Aorta (tissue), 5 donors: ENCODE measurements at places on chromosomes 13 and 19.

- no peaks in the 10 kb centered on the region for H3K4me1 ChIP-seq
- H3K4me3 ChIP-seq: no peak overlapping the region
- no peaks in the 10 kb centered on the region for H3K27me3 ChIP-seq
Measured at GRCh38 chr19:3071768-3072167, 9.5 kb upstream of the TLE5 start.

GRCh38 chr19:39582891-39583625, 19.3 kb upstream of the LGALS13 start:
- H3K27me3 ChIP-seq: no peaks in the 10 kb centered on the region
- no peak overlapping the region for H3K4me3 ChIP-seq

DNA sequence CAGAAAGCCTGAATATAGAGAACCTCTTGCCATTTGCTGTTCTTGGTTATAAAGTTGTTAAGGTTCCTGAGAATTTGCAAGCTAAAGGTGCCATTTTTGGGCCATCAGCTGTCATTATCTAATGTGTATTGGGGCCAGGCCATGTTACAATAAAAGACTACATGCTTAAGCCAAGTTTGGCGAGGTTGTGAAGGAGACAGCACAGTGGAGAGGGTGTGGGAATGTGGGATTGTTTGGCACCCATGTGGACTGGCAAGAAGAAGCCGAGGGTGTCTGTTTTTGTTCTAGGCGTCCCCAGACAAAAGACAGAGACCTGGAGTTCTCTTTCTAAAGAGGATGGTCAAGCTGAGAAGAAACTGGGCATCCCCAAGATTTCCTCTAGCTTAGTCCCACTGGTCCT, 64.7 kb downstream of the ZNF44 start:
- H3K4me1 ChIP-seq: no peaks in the 10 kb centered on the region
- DNase-seq: no peak

DNA sequence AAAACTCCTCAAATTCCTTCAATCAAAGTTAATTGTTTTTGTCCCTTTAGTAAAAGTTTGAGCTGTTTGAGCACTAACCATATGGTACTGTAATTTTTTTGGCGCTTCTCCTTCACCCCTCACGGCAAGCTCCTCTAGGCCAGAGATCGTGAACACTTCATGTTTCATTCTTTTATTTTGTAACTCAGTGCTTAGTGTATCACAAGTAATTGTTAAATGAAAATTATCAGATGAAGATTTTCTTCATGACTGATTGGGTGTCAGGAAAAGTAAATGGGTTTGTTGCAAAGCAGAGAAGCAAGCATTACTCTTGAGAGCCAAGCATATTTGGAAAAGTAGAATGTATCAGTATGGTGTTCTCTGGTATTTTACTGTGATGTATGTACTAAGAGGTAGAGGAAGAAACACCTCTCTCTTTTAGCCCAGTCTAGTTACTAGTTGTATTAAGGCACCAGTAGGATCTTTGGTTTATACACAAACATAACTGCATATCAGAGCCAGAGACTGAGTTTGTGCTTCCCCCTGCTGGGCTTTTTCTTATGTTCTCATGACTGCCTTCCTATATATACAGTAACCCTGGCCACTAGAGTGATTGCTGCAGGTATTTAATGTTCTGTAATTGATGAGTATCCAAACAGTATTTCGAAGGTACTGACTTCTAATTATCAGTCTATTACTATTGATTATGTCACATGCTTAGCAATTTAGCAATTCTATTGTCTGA, 202.3 kb upstream of the KLHL1 start:
- DNase-seq: no peak
- H3K4me3 ChIP-seq: no peak overlapping the region
- no peaks in the 10 kb centered on the region for H3K36me3 ChIP-seq
- no peaks in the 10 kb centered on the region for H3K27me3 ChIP-seq
- H3K27ac ChIP-seq: no peak overlapping the region
- H3K4me1 ChIP-seq: no peaks in the 10 kb centered on the region

GRCh38 chr19:2221918-2222317, 14.2 kb downstream of the PLEKHJ1 start:
- no peak overlapping the region for H3K4me3 ChIP-seq
- no peaks in the 10 kb centered on the region for H3K27me3 ChIP-seq
- H3K36me3 ChIP-seq: no peaks in the 10 kb centered on the region
- no peak for DNase-seq
- H3K27ac ChIP-seq: no peak overlapping the region

- H3K36me3 ChIP-seq: peaks cover 5% of the 10 kb centered on the region
- no peaks in the 10 kb centered on the region for H3K27me3 ChIP-seq
- peak; percentile 73 for DNase-seq
- H3K4me3 ChIP-seq: no peak overlapping the region
Measured at GRCh38 chr19:13959962-13960862, 7.9 kb downstream of the DCAF15 start.

DNA sequence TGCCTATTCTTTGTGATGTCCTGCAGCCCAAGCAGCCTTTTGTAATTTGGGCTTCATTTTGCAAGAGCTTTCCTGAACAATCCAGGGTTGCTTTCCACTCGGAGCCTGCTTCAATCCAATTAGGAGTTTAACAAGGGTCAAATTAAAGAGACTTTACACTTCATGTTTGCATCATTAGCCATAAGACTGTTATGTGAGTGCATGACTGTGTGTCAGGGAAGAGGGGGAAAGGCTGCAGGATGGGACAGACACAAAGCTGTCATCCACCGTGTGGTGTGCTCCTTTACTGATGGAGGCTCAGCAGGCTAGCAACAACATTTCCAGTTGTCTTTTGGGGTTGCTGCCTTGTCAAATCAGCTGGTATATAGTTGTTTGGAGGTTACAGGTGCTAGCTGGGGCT, 23.7 kb upstream of the MAB21L1 start:
- H3K27ac ChIP-seq: no peak overlapping the region
- no peaks in the 10 kb centered on the region for H3K36me3 ChIP-seq
- H3K4me3 ChIP-seq: no peak overlapping the region
- no peaks in the 10 kb centered on the region for H3K4me1 ChIP-seq

DNA sequence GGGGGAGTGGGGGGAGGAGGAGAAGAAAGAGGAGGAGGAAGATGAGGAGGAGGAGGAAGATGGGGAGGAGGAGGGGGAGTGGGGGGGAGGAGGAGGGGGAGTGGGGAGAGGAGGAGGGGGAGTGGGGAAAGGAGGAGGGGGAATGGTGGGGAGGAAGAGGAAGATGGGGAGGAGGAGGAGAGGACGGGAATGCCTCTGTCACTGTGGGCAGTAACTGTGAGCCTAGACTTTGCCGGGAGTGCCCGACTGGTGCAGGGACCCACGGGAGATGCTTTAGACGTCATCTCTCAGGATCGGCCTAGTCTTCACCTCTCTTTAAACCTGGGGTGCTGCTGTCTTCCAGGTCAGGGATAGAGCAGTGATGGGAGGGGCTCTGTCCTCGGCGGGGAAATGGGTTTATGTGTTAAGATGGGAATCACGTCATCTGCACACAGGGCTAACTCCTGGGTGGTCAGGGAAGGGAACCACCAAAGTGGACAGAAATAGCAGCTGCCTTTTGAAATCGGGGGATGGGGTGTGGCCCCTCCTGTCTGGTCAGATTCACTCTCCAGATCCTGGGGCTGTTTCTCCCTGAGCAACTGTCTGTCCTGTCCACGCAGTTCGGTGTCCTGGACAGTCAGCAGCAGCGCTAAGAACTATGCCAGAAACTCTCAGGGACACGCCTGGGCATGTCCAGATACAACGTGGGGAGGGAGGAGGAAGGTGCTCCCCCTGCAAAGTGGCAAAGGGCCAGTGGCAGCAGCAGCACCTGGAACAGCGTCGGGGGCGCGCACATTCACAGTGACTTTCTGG, 26.9 kb downstream of the GAS6 start:
- peak overlapping the region; percentile 49 for H3K27ac ChIP-seq
- H3K36me3 ChIP-seq: peaks cover 15% of the 10 kb centered on the region
- no peak overlapping the region for H3K4me3 ChIP-seq
- H3K27me3 ChIP-seq: no peaks in the 10 kb centered on the region

DNA sequence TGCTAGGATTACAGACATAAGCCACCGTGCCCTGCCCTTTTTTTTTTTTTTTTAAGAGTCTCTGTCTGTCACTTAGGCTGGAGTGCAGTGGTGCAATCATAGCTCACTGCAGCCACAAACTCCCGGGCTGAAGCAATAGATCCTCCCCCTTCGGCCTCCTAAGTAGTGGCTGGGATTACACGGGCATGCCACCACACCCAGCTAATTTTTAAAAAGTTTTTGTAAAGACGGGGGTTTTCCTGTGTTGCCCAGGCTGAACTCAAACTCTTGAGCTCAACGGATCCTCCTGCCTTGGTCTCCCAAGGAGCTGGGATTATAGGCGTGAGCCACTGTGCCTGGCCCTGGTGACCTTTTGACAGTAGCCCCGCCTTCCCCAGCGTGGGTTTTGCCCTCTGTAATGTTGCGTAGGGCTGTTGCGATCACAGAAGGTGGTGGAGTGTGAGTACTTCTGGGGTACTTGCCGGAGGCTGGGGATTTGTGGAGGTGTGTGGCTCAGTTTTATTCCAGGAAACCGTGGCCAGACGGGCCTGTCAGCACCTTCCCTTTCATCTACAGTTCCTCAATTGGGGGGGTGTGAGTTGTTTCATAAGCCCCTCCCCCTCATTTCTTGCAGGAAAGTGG, 11.6 kb upstream of the RETN start:
- H3K4me3 ChIP-seq: no peak overlapping the region
- no peaks in the 10 kb centered on the region for H3K4me1 ChIP-seq
- H3K27ac ChIP-seq: no peak overlapping the region
- DNase-seq: no peak
- H3K27me3 ChIP-seq: no peaks in the 10 kb centered on the region
- no peaks in the 10 kb centered on the region for H3K36me3 ChIP-seq

DNA sequence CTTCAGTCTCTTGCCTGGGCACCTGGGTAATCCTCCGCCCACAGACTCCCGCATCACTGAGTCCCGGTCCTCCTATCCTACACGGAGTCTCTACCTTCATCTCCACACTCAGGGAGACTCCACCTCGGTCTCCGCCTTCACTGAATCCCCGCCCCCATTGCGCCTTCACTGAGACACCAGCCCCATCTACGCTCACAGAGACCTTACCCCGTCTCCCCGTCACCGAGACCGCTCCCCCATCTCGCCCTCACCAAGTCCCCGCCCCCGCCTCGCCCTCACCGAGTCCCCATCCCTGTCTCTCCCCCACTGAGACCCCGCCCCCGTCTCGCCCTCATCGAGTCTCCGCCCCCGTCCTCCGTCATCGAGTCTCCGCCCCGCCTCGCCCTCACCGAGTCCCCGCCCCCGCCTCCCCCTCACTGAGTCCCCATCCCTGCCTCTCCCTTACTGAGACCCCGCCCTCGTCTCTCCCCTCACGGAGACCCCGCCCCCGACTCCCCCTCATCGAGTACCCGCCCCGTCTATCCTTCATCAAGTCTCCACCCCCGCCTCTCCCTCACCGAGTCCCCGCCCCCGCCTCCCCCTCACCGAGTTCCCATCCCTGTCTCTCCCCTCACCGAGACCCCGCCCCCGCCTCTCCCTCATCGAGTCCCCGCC, 23.1 kb upstream of the ZNF846 start:
- DNase-seq: peak; percentile 99
- no peaks in the 10 kb centered on the region for H3K4me1 ChIP-seq
- H3K36me3 ChIP-seq: no peaks in the 10 kb centered on the region
- no peaks in the 10 kb centered on the region for H3K27me3 ChIP-seq
